ENCODE measurements at places on chromosomes 6 and 20.

DNA sequence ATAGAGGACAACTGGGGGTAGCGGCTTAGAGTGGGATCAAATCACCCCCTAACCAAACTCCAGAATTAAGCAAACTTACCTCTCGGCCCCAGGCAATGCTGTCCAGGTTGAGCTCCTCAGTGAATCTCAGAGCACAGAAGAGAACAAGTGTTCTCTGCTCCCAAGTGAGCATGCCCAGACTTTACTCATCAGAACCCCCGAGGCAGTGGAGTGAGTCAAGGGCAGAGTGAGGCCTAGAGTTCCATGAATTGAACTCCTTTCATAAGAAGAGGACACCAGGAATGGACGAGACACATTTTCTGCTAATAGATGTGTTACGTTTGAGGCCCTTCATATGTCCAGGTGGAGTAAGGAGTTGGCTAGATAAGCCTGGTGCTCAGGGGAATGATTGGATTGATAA lies 134.0 kb upstream of the DTNBP1 start:
- DNase-seq = no peak

DNA sequence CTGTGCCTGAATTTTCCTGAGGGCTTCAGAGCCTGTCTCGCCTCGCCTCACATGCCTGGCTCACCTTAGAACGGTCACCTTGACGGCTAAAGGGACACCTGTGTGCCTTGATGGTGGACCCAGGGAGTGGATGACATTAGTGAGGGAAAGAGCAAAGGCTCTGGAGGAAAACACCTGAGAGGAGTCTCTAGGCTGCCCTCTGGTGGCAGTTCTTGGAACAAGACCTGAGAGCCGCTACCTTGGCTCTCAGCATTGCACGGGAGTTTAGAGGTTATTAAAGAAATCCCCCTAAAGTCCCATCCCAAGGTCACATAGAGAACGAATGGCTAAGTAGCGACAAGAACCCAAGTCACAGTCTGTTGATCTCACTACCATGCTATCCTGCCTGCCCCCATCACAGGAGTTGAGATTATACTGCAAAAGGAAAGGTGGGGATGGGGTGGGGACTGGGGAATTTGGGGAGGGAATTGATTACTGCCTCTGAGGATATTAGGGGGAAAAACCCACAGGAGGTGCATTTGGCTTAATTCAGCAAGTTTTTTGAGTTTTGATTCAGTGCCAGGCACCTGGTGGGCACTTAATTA lies 7.9 kb upstream of the CDSN start:
- no peak for DNase-seq

GRCh38 chr20:38243709-38244020 lies 16.9 kb downstream of the KIAA1755 start:
- no peak for DNase-seq

DNA sequence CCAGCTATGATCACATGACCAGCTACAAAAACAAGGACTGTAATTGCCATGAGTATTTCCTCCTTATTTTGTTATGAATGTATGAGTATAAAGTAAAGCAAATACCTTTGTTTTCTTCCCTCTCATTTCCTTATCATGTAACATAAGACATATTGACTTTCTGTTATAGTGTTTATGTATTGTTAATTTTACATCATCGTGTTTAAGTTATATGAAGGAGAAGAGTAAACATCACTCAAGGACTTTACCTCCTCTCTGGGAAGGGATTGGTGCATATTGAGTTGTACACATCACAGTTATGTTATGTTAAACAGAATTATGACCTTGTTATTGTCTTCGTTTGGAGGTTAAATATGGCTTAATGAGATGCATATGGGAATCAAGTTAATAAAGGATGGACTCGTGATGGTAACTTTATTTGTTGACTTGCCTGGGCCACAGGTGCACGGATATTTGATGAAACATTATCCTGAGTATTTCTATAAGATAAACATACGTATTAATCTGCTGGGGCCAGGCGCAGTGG lies 57.3 kb upstream of the CNKSR3 start:
- DNase-seq = no peak

DNA sequence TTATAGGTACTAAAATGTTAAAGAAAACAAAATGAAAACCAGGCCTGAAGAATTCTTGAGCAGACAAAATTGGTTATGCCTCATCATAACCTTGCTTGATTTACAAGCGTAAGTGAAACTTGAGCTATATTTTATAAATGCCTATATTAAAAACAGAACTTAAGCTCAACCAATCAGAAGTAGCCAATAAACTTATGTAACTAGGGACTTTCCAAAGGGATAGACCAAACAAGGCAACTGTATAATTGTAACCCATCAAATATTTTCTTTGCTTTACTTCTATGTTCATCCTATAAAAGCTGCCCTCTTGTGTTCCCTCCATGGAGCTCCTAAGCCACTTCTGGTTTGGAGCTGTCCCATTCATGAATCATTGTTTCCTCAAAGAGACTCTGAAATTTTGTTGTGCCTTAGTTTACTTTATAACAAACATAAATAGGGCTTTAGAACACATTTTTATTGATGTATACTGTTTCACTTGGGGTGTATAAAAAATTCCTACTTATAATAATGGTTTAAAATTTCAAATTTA lies 101.6 kb upstream of the CARMIL1 start:
- DNase-seq = no peak

GRCh38 chr6:27407153-27407814 lies 18.7 kb downstream of the ZNF391 start:
- DNase-seq = no peak

GRCh38 chr6:128259029-128259724 lies 261.2 kb downstream of the PTPRK start:
- DNase-seq = no peak

DNA sequence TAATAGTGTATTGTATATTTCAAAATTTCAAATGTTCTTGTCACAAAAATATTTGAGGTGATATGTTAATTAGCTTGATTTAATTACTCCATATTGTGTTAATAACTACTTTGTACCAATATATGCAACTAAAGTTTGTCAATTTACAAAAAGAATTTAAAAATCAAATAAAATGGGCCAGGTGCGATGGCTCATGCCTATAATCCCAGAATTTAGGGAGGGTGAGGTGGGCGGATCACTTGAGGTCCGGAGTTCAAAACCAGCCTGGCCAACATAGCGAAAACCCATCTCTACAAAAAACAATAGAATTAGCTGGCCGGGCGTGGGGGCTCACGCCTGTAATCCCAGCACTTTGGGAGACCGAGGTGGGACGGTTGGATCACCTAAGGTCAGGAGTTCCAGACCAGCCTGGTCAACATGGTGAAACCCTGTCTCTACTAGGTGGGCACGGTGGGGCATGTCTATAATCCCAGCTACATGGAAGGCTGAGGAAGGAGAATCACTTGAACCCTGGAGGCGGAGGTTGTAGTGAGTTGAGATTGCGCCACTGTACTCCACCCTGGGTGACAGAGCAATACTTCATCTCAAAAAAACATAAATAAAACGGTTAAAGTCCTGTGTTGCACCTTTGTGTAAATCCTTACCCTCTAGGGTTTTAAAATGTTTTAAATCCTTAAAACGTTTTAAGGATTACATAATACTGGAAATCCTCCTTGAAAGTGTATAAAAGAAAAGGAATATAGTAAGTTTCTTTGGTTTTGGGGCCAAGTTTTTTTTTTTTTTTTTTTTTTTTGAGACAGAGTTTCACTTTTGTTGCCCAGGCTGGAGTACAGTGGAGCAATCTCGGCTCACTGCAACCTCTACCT lies 4.0 kb downstream of the HSPA1B start:
- no peak for DNase-seq

GRCh38 chr20:17822039-17822438 lies 122.3 kb downstream of the BANF2 start:
- peak; percentile 79 for DNase-seq

DNA sequence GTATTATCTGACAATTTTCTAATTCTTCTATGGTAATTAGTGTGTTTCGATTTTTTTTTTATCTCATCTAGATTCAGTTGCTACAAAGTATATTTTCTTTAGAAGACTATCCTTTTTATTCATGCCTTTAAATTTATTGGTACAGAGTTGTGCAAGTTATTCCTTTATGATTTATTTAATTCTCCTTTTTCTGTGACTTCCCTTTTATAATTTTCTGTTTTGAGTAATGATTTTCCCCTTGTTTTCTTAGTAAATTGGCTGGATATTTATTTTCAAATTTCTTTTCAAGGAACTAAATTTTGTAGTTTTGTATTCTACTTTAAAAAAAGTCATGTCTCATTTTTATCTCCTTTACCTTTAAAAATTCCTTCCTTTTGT lies 2.4 kb upstream of the IL22RA2 start:
- DNase-seq = no peak

DNA sequence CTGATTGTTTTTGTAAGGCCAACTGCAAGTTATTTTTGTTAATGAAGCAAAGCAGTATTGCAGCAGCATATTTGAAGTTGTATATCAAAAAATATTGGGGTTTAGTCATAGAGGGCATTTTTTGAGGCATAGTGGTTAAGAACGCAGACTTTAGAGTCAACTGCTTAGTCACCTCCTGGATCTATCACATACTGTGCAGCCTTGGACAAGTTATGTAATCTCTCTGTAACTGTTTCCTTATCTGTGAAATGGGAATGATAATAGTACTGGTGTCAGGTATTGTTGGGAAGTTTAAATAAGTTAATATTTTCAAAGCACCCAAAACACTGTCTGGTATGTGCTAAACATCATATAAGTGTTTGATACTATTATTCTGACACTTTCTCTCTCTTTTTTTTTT lies 27.2 kb upstream of the EFHC1 start:
- DNase-seq = no peak

GRCh38 chr20:6632187-6632586 lies 135.3 kb upstream of the BMP2 start:
- no peak for DNase-seq

- DNase-seq = no peak
Observed at GRCh38 chr6:137661601-137662000, 167.4 kb upstream of the OLIG3 start.

GRCh38 chr6:157921685-157922367 lies 59.8 kb upstream of the SYNJ2 start:
- DNase-seq = peak; percentile 86

DNA sequence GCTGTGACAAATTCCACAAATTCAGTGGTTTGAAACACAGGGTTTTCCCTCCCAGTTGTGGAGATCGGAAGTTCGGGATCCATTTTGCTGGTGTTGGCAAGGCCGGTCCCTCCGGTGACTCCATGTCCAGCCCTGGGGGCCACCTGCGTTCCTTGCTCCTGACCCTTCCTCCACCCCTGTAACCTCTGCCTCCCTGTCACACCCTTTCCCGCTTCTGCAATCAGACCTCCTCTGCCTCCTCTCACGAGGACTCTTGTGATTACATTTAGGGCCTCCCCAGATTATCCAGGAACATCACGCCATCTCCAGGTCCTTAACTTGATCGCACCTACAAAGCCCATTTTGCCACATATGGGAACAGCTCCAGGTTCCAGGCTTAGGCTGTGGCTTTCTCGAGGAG lies 12.5 kb downstream of the RPS6KA2 start:
- peak; percentile 13 for DNase-seq

DNA sequence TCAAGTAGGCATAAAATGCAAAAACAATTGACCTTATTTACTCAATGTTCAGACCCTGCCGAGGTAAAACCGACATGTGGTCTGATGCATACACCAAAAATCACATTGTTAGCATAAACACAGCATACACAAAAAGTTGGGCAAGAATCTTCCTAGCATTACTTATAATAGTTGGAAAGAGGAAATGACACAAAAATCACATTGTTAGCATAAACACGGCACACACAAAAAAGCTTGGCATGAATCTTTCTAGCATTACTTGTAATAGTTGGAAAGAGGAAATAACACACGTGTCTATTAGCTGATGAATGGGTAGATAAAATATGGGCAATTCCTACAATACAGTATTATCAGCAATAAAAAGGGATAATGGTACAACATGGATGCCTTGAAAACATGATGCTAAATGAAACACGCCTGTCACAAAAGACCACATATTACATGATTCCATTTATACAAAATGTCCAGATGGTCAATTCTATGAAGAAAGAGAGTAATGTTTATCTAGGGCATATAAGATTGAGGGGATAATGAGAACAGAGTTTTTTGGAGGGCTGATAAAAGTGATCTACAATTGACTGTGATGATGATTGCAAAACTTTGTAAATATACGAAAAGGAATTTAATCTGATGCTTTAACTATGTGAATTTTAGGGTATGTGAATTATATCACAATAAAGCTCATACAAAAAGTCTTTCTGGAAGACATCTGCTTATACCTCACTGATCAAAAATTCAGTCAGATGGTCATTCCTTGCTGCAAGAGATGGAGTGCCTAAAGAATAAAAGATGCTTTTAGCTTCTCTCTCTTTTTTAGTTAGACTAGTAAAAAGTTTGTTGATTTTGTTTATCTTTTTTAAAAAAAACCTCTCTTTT lies 1019.5 kb upstream of the CITED2 start:
- DNase-seq = no peak

DNA sequence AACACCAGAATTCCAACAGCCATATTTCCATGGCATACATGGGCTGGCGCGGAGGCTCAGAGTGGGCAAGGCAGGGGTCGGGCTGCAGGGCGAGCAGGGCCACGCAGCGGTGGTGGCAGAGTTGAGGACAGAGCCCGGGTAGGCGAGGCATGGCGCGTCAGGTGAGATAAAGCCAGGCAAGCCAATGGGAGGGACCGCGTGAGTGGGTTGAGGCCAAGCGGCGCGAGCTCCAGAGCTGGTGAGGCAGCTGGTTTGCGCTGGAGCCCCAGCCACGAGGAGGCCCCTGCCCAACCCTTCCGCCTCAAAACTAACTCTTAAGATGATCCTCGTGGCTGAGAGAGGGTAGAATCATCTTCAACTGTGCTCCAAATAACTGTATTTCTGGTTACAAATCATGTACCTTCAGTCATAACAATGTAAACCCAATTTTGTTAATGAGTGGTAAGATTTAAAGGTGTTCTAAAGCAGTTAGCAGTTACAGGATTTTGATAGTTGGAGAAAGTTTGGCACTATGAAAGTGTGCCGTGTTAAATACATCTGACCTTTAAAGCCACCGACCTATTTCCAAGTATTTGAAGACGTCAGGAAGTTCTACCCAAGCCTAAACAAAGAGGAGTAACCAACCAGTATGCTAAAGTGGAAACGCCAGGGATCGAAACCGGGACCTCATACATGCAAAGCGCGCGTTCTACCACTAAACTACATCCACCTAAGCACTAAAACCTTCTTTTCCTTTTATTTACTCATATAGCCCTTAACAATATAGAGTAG lies 107.9 kb downstream of the GPX5 start:
- DNase-seq = no peak

GRCh38 chr6:109121411-109121810 lies 26.1 kb downstream of the CEP57L1 start:
- no peak for DNase-seq

DNA sequence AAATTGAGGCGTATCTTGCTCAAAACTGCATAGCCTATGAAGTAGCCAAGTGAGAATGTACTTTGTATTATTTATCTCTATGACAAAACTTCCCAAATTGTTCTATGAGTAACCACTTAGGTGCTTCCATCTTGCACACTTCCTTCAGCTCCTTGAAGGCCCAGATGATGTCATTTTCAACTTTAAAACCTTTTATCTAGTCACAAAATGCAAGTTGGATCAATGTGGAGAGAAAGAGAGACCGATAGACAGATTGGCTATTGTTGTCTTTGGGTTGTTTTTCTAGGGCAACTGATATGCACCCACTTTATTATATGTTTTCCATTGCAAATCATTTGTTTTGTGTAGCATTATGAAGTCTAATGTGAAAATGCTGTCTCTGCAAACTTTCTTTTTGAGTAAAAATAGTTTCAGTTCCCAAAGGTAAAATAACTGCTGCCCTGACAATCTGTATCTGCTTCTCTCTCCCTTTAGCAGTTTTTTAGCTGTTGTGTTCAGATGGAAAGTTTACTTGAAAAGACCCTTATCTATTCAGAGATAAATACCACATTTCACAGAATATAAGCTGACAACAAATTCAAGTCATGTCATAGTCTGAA lies 73.7 kb upstream of the CITED2 start:
- DNase-seq = no peak

Measured in femur (tissue), 1 donor.